ENCODE measurements at places on chromosomes 7 and 10.

GRCh38 chr7:121272676-121273075 is 56.1 kb upstream of the WNT16 start:
- DNase-seq: no peak

DNA sequence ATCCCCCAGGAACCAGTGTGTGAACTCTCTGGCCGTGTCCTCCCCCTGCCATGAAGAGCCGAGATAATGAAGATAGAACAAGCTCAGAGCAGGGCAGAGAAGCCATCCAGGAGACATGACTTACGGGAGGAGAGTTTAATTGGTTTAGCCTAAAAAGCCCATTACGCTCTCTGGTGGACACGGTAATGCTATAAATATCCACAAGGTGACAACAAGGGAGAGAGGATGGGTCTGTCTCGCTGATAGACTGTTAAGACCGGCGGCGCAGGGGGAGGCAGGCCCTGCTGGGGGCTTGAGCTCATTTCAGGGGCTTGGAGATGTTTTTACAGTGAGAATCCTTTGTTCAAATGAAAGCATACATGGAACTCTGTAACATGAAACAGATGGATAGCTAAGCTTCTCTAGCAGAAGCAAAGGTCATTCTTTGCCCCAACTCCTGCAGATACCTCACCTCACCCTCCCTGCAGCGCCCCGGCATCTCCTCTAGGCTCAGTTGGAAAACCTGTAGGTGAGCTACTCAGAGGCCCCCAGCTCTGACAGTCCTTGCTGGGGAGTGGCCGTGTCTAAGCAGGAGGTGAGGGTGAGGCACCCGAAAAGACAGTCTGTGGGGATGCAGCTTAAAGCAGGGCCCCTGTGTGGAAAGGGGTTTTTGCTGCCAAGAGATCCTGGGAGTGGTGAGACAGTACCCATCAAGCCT is 40.8 kb upstream of the LOXL4 start:
- DNase-seq: peak; percentile 35

DNA sequence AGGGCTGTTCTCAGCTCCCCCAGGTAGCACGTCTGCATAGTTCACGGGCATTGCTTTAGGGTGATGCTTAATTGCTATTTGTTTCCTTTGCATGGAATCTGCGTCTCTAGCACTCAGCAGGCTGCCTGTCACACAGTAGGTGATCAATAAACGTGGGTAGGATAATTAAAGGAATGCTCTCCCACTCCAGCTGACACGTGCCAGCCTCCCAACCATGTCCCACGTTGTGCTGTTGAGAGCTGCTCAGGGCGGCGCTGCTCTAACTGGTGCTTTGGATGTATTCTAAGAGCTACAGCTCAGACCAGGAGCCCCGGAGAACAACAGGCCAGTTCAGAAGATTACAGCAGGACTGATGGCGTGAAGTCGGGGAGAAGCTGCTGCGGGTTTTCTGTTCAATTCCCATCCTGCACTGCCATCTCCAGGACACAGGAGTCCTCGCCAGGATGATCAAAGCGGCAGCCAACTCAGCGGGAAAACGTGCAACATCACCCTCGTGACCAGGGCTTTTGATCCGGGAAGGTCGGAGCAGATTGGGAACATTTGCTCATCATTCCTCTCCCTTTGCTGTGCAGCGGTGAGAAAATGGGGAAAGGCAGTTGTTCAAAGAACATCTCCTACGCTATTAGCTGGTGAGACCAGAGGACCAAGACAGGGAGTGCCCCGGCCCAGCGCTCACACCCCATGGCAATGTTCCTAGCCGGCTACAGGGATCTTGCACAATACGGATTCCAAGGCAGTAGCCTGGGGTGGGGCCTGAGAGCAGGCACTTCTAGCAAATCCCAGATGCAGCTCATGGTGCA is 50.5 kb upstream of the FOXK1 start:
- DNase-seq: peak; percentile 84

DNA sequence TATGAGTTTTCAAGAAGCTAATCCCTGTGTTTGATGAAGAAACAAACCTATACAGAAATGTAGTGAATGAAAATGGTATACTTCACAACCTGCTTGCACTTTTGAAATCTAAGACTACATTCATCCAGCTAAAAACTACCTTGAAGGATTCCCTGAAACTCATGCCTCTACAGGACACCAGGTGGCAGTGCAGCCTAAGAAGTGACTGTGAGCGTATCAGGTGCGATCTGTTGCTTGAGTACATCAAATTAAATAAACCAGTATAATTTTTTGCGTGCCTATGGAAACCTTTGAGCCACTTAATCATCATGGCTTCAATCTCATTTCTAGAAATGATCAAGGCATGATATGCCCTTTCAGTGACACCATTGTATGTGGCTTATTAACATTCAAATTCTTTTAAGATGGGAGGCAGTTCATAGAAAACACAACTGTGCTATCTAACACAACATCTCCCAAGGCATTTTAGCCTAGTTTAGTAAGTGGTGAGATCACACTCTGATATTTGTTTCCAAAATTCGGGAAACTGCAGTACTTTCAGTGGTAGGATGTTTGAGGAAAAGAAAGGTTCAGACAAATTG is 57.4 kb downstream of the PPP1R17 start:
- DNase-seq: peak; percentile 73

DNA sequence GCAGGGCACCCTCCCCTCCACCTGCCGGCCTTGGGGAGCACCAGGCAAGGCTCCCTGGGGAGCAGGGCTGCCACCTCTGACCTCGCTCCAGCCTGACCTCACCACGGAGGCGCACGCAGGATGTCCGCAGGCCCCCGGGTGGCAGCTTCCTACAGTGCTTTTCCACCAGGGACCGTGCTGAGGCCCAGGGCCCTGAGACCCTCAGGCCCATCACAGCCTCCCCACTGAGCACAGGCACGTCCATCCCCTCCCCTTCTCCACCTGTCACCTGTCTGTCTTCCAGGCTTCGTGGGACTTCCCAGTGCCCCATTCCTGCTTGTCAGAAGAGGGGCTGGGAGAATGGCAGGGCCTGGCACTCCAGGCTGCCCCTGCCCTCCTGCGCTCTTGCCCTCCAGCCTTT is 90.1 kb downstream of the LHPP start:
- DNase-seq: no peak

GRCh38 chr7:7820939-7821338 is 102.5 kb upstream of the RPA3 start:
- peak; percentile 71 for DNase-seq

- DNase-seq: peak; percentile 82
Observed at GRCh38 chr7:106126170-106126938, 14.2 kb upstream of the SYPL1 start.

DNA sequence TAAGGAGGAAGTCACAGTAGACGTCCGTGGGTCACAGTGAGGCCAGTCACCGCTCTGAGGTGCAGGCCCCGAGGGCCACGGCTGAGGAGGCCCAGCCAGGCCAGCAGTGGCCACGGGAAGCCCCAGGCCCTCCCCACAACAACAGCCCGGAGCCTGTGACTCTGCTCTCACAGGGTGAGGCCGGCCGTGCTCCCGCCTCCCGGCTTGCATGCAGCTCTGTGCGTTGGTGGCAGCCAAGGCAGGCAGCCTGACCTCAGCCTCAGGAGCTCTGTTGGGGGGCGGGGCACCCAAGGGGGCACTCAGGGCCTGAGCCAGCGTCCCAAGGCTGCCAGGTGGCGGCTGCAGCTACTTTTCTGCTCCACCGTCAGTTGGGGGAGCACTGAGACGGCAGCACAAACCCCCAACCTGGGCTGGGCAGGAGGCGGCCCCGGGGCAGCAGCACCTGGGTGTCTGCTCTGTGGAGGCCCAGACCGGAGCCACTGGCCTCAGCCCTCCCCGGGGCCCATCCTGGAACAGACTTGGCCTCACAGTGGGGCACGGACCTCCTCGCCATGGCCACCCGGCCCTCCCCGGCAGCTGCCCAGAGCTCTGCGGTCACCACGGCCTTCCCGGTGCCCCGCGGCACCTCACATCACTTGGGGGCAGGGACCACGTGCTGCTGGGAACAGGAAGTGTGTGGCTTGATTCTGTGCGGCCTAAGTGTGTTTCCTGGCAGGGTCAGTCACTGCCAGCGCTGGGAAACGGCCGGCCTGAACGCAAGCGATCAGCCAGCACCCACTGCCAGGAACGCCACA is 13.3 kb downstream of the CYP2W1 start:
- DNase-seq: no peak

- DNase-seq: no peak
Observed at GRCh38 chr7:74157605-74158004, 16.6 kb upstream of the EIF4H start.

GRCh38 chr10:130439766-130440165 is 303.6 kb downstream of the GLRX3 start:
- no peak for DNase-seq

GRCh38 chr7:4753598-4754432 is 21.6 kb upstream of the AP5Z1 start:
- DNase-seq: peak; percentile 81

All from NCI-H69 (cell line).